Effector memory CD4-positive, alpha-beta T cell (primary cell): ENCODE measurements at places on chromosomes 12 and 14.

GRCh38 chr12:79001404-79001803 is 136.8 kb downstream of the SYT1 start:
- DNase-seq = no peak

DNA sequence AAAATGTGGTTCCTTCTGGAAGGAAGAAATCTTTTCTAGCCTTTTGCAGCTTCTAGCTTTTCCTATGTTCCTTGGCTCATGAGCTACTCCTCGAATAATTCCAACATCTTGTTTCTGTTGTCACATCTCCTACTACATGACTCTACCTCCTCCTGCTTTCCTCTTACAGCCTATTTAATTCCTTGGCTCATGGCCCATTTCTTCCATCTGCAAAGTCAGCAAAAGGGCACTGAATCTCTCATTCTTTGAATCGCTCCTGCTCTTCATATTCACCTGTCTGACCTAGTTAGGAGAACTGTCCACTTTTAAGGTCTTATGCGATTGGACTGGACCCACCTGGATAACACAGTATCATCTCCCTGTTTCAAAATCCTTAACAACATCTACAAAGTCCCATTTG is 15.8 kb downstream of the PRKD1 start:
- DNase-seq = no peak

GRCh38 chr14:100256339-100256895 is 17.5 kb downstream of the YY1 start:
- DNase-seq = no peak

DNA sequence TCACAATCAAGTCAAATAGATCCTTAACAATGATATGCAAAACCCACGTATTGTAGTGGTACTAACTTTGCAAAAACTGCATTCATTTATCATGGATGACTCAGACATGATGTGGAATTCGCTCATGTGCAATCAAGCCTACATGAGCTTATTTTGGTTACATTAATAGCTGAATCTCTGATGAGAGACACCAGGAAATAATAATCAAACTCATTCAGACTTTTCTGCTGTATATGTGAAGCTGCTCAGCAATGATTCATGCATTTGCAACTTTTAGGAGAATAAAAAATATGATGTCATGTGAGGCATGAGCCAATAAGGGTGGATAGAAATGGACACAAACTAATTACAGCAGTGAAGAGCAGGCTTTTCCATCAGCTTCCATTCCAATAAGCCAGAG is 1075.8 kb upstream of the TMEM132C start:
- no peak for DNase-seq

- DNase-seq = no peak
Observed at GRCh38 chr12:5155866-5156265, 112.2 kb downstream of the KCNA5 start.

DNA sequence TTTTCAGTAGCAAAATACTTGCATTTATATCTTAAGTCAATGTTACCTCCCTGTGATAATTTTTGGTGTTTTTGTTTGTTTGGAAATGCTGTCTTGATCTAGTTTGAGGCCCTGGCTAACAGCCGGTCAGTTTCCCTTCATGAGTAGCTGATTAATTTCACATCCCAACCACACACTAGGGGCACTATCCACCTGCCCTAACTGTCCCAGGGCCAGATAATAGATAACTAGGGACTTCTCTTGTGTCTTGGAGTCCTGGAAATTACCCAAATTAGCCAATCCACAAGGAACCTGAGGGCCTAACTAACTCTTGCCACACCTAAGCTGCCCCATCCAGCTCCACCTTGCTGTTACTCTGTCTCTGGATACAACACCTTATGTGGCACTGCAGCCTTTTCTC is 399.9 kb downstream of the FOXG1 start:
- DNase-seq = no peak

DNA sequence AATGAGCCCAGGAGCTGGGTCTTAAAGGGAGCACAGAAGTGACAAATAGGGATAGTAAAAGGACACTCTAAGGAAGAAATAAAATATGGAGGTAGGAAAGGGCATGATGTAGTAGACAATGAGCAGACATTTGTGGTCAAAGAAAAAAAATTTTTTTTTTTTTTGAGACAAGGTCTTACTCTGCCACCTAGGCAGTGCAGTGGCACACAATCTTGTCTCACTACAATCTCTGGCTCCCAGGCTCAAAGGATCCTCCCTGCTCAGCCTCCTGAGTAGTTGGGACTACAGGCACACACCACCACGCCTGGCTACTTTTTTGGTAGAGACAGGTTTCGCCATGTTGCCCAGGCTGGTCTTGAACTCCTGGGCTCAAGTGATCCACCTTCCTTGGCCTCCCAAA is 8.5 kb downstream of the FKBP3 start:
- no peak for DNase-seq

GRCh38 chr12:104971306-104971705 is 13.2 kb upstream of the SLC41A2 start:
- no peak for DNase-seq

DNA sequence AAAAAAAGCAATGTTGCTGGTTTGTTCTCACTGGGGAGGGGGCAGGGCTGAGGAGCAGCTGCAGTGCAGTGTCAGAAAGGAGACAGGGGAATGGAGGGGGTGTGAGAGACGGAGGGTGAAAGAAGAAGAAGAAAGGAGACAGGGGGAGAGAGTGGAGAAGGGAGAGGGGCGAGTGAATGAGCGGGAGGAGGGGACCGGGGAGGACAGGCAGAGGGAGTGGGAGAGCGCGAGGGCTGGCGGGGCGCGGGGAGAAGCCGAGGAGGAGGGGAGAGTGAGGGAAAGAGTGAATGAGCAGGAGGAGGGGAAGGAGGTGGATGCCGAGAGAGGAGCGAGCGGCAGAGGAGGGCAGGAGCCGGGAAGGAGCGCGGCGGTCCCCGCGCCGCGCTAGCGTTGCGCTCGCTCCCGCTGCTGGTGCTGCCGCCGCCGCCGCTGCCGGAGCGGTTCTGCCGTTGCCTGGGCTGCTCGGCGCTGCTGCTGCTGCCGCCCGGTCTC is at the start of gene NOVA1:
TSS of gene NOVA1 (minus strand) at position 445 of the 492 bp plus-strand sequence. CDS start 597 bp downstream, outside the sequence.
- no peak for DNase-seq

DNA sequence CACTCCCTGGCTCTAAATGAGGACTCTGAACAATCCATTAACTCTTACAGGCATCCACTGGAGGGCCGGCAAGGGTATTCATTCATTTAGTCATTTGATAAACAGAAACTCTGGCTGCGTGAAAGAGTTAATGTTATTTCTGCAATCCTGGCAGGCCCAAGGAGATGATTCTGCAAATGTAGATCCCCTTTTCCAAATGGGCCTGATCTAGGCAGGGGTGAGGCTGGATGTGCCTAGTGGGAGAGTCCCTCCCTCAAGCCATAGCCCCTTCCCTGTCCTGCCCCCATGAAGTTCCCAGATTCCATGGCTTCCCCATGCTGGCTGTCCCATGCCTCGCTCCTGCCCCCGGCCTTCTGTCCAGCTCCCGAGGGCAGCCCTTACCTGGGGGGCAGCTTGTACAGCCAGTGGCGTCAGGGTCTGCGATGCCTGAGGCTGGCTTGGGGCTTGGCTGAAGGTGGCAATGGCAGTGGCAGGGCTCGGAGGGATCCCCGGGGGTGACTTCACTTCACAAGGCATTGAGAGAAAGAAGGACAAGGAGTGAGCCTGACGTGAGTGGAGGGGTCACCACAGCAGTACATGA is 18.4 kb downstream of the POU6F1 start:
- DNase-seq = no peak

GRCh38 chr12:76874491-76875190 is 4.2 kb downstream of the CSRP2 start:
- DNase-seq = no peak

GRCh38 chr12:119208626-119209061 is 29.9 kb downstream of the HSPB8 start:
- no peak for DNase-seq

DNA sequence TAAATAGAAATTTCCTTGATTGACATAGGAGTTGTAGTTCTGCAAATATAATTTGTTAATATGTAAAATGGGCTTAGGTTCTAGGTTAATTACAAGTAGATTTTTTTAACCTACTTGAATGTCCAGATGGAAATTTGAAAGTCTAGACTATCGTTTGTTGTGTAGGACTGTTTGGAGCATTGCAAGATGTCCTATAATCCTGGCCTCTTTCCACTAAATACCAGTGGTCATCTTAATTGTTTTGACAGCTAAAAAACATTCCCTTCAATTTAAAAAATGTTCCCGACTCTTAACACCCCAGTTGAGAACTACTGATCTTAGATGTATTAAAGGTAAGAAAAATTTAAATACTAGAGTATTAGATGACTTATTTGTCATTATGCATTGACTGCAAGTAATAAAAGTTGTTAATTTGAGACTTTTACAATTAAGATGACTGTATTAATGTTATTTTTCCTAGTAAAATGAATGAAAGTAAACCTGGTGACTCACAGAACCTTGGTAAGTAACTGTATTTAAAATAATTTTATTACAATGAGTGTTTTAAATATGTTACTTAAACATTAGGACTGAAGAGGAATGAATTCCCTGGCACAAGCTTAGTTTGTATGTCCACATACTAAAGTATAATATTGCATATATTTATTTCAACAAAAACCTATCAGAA is 21.8 kb downstream of the G2E3 start:
- DNase-seq = no peak

DNA sequence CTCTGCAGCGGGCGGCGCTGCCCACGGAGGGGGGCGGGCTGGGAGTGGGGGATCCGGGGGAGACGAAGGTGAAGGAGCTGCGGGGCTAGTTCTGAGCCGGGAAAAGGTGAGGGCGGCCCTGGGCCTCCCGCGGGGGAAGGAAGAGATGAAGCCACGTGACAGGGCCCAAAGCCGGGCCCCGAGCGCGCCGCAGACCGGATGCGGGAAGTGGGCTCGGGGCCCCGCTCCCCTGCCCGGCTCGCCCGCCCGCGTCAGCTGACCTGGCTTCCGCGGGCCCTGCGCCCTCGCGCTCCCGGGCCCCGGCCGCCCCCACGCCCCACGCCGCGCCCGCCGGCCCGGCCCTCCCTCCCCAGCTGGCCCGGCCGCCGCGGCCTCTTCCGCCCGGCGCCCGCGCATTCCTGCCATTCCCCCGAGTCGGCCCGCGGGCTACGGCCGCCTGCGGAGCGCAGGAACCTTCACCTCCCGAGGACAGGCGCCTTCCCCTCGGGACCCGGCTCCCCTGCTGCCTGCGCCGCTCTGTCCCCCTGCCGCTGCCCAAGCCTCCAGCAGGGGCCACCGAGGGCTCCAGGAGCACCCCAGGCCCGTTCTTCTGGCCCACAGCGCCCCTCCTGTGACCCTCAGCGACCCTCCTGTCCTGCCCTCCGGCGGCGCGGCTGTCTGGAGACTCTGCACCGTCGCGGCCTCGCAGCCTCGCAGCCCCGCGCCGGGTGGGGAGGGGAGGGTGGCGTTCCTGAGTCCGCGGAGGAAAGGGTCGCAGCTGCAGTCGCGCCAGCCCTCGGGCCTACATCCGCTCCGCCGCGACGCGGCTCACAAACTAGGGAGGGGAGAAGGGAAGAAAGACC is 20.4 kb downstream of the NINJ2 start:
- DNase-seq = peak; percentile 74

DNA sequence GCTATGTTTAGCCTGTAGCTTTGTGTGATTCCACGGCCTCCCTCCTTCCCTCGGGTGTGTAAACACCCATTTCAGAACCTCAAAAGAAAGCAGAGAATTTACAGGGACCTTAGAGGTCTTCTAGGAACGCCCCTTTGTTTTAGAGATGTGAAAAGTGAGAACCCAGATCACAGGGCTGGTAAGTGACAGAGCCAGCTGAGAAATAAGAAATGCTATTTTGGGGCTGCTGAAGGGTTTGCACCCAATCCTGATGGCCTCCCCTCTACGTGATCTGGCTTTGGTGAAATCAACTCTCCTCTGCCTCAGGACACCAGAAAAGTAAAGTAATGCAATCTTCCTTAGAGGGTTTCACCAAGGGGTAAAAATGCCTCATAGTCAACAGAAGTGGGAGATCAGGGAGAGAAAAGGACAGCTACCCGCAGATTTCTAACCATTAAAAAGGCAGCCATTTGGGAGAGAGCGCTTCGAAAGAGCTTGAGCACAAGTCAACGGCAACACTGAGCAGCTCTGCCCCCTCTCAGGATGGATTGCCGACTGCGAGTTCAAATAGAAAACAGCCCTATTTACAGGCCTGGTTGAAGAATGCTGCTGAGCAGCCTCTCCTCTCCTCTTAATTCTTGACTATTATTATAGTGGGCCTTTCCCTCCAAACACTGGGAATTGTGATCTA is 78.5 kb upstream of the RASSF3 start:
- no peak for DNase-seq

DNA sequence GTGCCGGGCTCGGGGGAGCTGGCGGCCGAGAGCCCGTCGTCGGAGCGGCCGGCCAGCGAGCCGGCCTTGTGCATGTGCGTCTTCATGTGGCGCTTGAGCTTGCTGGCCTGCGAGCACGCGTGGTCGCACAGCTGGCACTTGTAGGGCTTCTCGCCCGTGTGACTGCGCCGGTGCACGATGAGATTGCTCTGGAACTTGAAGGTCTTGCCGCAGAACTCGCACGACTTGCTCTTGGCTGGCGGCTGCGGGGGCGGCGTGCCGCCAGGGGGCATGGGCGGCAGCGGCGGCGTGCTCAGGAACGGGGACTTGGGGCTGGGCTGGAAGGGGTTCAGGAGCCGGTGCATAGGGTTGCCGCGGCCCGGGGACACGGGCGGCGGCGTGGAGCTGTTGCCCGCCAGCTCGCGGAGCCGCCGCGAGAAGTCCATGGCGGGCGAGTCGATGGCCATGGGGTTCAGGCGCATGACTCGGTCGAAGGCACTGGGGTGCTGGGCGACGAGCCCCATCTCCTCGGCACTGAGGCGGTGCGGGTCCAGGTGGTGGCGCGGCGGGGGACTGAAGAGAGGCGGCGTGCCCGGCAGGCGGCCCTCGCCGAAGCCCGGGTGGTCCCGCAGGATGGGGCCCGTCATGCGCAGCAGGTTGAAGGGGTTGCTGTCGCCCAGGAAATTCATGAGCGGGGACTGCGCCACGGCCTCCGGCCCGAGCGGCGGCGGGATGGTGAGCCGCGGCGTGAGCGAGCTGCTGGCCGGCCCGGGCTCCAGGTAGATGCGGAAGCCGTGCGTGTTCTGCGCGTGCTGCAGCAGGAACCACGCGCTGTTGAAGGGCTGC is 96.5 kb downstream of the BCL11B start:
- no peak for DNase-seq

DNA sequence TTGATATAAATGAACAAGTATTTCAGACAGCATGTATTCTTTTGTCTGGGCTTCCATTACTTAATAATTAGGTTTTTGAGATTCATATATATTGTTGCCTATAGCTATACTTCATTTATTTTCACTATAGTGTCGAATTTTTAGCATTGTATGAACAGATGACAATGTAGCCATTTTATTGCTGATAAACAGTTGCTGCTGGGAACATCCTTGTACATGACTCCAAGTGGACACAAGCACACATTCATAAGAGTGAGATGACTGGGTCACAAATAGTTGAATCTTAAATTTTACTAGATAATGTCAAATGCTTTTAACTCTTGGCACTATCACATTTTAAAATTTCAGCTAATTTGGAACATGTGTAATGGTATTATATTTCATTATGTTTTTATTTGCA is 19.3 kb upstream of the PHC1 start:
- DNase-seq = no peak

- no peak for DNase-seq
Observed at GRCh38 chr12:124083708-124084107, 110.7 kb downstream of the ZNF664 start.
